ENCODE measurements at places on chromosomes 12 and 14. TPM values are rescaled to one million over a fixed set of nuclear protein-coding genes. Genes with fewer than 3 reads are reported as not detected.

The ANKRD33 gene
- total RNA-seq: not detected

DNA sequence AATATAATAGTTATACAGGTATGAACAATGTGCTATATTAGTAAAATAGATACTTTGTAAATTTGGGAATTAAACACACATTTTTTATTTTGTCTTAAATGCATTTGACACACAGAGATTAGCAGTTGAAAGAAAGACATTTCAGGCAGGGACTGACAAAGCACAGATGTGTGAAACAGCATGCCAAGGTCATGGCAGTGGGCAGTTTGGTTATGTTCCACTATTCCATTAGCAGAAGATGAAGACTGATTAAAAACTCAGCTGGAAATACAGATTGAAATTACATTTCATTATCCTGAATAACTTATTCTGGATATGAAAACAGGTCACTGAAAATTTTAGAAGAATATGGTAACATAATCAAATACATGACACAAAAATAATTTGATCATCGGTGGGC lies 669.8 kb upstream of the LRFN5 start:
- no peak for DNase-seq

The IQSEC3 gene
- 0.71 TPM for total RNA-seq

DNA sequence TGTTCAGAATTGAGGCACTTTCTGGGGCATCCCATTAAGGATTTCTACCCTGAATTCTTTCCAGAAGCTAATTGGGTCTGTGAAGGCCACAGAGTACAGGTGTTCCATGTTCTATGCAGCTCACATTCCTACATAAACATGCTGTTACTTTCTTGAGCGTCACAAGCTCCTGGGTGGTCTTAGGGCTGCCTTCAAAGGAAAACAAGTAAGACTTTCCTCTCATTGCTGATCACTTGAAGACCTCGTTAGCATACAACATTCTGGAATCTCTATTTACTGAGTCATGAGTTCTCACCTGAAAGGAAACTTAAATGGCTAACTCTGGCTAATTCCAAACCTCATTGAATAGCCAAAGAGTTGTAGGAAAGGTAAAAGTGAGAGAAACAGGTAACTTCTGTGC lies 63.0 kb upstream of the HMGA2 start:
- no peak for DNase-seq

GRCh38 chr12:127819056-127819455 lies 447.9 kb upstream of the TMEM132C start:
- no peak for DNase-seq

- no peak for DNase-seq
These were observed 46.7 kb downstream of the NOC4L start for GRCh38 chr12:132190834-132191500.

The PTGER2 gene
- 0.72 TPM for total RNA-seq

DNA sequence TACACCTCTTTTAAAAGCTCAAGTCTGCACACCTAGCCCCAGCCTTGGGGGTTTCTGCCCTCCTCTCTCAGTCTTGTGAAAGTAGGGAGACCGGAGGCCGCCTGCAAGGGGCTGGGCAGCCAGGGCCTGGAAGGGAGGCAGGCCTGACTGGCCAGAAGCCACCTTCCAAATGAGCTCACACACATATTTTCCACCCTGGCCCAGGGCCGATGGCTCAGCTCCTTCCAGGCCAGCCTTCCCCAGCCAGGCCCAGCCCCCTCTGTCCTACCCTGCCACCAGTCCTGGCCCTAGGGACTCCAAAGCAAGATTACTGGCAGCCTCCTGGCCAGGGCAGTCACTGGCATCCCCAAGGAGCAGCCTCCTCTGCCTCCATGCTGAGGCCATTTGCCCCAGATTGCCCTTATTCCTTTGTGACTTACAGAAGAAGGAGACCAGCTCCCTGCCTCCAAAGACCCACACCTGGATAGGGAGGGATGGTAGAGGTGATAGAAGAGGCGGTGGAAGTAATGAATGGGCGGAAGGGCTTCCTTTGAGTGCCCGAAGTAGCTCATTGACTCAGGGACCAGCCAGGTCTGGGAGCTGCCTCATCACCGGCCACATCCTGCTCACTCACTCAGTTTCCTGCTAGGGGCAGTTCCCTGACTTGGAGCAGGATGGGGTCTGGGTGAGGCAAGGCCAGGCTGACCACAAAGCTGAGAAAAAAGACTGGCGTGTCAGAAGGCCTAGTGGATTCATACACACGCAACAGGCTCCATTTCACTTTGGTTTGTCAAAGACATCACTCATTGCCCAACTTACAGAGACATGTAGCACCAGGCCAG lies 14.8 kb downstream of the MMP14 start:
- peak; percentile 90 for DNase-seq

GRCh38 chr12:102317155-102317554 lies 119.5 kb upstream of the PMCH start:
- no peak for DNase-seq
